ENCODE measurements at places on chromosomes 11 and 22.

DNA sequence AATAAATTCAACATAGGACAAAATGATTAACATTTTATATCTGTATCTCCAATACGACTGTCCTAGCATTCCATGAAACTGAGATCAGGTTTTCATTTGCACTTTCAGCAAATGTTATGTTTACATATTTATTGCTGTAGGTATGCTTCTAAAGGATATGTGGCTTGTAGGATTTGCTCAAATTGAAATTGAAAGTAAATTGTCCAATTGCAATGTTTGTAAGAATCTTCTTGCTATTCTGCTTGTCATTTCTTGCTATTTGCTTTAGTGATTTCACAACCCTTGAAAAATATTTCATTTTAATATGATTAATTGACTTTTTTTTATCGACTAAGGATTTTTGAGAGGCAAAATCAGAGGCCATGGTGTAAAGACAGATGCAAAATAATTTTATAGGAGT lies 904.2 kb upstream of the RAG2 start:
- DNase-seq: no peak

- no peak for DNase-seq
Measured at GRCh38 chr22:47604563-47604962, 842.1 kb downstream of the TBC1D22A start.

DNA sequence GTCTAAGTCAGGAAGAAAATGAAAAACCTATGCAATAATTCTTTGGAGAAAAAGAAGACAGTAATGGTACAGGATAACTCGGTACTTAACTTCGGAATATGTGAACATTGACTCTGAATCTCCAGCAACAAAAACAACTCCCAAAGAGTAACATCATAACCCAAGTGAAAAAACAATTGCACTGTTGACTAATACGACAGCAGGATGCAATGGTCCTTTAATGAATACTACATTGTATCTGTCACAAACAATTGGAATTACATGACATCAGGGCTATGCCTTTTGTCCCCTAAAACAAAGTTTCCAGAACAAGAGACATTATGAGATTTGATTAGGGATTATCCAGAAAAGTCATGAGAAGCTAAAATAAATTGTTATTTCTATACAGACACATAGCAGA lies 1065.9 kb downstream of the LRRC4C start:
- no peak for DNase-seq

DNA sequence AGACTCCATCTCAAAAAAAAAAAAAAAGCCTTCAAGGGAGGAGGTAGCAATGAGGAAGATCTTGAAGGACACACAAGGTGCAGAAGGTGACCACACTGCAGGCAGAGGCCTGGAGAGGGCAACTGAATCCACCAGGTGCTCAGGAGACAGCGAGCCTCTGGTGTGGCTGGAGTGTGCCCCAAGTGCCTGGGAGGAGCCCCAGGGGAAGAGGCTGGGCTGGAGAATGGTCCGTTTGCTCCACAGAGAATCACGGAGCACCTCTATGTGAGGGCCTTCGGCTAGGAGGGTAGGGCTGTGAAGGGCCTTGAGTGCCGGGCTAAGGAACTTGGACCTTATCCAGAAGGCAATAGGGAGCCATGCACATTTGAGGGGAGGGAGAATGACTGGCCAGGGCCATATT lies 50.3 kb downstream of the ARRB1 start:
- DNase-seq: no peak

DNA sequence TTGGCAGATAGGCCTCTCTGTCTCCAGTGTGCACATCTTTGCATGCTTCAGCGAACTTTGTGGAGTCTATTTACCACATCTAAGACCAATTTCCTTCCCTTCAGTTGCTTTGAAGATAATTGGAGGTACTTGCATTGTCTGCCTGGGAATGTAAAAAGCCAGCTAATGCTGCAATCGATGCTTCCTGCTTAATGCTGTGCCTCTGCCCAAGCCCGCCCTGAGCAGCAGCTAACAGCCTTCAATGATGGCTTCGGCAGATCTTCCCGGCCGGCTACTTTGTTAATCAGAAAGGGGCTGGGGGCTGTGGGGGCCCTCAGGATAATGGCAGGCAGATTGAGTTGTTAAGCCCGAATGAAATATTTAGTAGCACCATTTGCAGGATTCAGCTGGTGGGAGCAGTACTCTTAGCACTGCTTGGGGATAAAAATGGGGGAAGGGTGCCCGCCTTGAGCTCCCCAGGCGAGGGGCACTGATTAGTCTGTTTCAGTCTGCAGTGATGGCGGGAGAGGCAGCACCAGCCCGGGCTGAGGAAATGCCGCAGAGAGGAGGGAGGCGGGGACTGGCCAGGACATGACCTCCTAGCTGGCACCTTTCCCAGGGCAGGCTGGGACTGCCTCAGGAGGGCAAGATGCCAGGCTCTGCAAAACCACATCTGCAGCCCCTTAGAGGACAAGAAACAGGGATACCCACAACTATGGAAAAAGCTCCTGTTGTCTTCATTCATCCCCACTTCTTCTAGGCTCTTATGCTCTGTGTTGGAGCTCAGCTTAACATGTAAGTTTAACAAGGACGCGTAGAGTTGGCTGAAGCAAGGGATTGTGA lies 460.0 kb downstream of the BUD13 start:
- no peak for DNase-seq

Data from nephron progenitor cell (in vitro differentiated cells).